ENCODE measurements at places on chromosomes 12 and 14.

DNA sequence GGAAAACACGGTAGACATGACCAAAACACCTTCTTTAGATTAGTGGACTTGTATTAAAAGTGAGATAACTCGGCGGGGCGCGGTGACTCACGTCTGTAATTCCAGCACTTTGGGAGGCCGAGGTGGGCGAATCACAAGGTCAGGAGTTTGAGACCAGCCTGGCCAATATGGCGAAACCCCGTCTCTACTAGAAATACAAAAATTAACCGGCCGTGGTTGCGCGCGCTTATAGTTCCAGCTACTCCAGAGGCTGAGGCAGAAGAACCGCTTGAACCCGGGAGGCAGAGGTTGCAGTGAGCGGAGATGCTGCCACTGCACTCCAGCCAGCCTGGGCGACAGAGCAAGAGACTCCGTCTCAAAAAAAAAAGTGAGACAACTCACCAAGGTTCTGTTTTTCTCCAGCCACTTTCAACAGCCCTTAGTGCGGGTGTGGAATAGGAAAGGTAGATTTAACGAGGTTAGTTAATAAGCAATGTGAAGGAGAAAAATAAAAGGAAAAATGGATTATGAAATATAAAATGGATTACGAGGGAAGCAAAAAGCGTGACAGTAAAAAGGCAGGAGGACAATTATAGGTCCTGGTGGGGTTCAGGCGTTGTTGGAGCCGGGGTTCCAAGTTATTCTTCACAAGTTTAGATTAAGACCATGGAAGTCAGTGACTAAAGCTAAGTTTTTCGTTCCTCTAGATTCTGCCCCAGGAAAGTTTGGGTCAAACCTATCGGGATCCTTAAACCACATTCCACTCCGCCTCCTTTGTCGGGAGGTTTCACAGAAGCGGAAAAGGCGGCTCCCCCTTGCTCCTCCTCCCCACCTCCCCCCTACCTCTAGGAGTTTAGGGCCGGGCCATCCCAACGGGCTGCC, 534 bp downstream of the PPP2R3C start:
- DNase-seq = peak; percentile 36

GRCh38 chr12:121581686-121582429, 1.0 kb upstream of the KDM2B start:
- DNase-seq = peak; percentile 67

DNA sequence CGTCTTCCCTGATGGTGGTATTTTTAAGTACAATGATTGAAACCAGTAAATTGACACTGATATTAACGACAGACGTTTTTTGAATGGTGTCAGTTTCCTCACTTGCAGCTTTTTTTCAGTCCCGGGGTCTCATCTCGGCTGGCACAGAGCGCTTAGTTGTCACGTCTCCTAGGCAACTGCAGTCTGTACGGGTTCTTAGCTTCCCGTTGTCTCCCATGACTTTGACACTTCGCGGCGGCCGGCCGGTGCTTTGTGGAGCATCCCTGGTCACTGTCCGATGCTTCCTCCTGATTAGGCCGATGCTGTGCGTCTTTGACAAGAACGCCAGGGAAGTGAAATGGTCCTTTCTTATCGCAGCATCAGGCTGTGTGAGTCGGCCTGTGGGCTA, 67.4 kb downstream of the ADGRD1 start:
- DNase-seq = no peak

DNA sequence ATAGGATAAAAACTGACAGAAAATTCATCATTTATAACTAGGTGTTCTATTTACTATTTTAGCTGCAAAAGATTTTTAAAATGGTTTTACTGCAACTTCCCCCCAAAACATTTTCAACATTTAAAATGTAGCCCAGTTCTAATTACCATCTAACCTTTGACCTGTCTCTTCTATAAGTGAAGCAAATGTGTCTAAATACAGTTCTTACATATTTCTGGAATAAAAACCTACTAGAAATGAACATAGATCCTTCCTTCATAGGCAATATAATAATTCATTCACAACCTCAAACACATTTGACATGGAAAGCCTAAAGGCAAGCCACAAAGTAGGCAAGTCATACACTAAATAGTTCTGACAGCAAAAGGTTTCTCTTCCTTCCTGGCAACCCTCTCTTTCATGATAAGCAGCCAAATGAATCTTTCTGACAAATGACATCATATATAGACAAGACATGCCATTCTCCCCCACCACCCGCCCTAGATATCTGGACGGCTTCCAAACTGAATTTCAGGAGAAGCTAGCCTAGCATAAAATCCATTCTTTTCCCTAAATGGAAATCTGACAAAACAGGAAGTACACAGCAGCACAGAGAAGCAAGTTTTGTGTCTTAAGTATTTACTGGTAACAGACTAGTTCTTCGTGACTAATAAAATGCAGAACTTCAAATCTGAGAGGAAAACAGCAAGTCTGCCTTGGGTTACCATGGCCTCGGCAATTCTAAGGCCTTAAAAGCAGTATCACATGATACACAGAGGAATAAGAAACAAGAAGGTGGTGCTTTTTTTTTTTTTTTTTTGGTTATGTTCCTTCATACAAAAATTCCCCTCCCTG, 17.2 kb upstream of the ARID4A start:
- peak; percentile 98 for DNase-seq

- no peak for DNase-seq
Observed at GRCh38 chr12:46815809-46816208, 10.0 kb downstream of the SLC38A4 start.

- no peak for DNase-seq
Observed at GRCh38 chr12:99598785-99599184, 48.8 kb upstream of the GARIN6 start.

- no peak for DNase-seq
Observed at GRCh38 chr12:11998944-11999315, 71.8 kb upstream of the BCL2L14 start.

DNA sequence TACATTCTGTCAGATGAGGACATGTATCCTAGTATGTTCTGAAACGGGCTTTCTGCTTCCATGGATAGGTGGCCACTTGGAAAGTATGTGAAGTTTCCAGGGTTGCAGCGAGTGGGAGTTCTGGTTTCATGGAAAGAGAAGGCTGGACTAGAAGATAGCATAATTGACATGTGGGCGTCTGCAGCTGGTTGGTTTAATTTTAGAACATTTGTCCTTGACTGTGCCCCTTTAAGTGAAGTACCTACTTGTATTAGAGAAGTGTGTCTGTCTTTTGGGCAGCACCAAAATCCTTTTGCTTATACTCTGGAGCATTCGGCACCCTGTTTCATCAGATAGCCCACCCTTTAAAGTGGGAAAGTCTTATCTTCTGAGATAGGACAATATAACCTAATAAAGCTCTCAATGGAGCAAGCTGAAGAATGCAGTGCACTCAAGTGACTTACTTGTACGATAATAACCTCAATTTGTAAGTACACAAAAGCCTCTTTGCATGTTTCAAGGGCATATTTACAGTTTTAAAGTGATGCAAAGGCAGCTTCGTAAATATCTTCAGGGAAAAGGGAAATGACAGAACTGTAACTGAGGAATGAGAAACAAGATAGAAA, 35.2 kb downstream of the NTN4 start:
- DNase-seq = no peak

DNA sequence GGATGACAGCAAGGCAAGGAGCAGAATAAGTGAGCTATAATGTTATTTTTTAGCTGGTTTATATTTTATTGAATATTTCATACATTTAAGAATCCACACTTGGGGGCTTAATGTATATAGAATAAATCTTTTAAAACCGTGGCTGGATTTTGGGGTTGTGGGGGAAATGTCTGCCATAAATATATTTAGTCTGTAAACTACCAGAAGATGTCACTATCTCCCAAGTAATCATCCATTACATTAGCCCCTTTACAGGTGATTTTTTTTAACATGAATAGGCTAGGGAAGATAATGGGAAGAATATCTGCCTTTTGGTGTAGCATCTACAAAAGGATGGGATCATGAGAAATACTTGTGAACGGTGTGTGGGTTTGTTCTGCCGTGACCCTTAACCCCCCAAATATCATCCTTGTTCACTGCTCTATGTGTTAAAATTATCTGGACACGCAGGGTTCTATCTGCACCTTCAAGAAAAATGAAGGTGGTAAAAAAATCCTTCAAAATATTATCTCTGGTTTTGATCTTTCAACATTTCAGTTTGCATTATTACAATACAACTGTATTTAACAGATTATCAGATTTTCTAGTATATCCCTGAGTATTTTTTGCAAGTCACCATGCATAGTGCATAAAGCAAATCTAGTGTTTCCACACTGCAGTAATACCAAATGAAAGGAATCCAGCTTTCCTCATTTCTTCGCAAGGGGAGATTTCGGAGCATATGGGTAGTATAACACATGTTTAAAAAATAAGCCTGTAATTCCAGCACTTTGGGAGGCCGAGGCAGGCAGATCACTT, 8.0 kb upstream of the SLC17A8 start:
- peak; percentile 40 for DNase-seq

DNA sequence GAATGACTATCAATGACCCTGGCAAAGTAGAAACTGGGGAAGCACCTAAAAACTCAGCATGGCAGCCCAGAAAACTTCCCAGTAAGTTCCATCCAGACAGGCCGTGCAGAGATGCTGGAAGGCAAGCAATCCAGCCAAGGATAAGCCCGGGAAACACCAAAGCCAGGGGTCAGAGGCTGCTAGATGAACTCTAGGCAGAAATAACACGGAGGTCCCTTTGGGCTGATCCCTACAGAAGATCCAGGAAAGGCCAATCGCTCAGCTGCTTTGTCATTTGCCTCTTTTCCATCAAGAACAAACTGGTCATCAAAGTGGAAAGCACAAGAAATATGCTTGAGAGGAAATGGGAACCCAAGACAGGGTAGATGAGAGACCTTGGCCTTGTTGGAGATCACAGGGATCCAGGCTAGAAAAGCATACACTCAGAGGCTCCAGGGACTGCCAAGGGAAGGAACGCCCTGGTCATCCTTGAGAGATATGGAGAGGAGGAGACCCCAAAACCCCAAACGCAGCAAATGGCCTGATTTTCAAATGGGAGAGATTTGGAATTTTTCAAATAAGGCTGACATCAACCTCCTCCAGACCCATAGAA, 6.5 kb downstream of the KRT79 start:
- DNase-seq = no peak

- no peak for DNase-seq
Observed at GRCh38 chr14:95387826-95388445, 68.2 kb upstream of the CLMN start.

DNA sequence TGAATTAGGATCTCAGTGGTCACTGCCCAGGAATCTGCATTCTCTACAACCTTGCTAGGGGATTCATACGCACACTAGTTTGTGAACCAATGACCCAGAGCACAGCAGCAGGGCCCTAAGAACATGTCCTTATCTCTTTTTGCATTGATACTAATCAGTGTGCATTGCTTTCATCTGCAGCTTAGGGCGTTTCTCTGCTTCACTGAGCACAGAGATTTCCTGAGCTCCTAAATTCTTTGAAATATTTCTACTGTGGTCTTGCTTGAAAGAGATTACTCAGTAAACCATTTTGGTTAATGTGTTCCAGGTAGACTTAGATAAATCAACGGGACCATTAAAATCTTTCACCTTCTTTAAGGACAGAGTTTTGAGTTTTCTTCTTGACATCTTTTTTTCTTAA, 351.3 kb upstream of the KITLG start:
- no peak for DNase-seq

DNA sequence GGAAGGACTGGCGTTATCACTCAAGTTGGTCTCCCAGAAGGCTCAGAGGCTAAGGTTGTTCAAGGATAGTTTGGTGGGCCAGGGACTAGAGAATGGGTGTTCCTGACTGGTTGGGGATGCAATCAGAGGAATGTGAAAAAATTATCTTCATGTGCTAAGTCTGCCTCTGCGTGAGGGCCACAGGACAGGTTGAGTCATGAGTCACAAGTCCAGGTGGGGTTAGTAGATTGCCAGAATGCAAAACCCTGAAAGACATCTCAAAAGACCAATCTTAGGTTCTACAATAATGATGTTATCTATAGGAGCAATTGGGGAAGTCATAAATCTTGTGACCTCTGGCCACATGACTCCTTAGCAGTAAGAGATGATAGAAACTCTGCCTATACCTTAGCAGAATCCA, 220.1 kb upstream of the EEA1 start:
- no peak for DNase-seq

GRCh38 chr12:111048991-111049390, 128.6 kb upstream of the MYL2 start:
- no peak for DNase-seq

DNA sequence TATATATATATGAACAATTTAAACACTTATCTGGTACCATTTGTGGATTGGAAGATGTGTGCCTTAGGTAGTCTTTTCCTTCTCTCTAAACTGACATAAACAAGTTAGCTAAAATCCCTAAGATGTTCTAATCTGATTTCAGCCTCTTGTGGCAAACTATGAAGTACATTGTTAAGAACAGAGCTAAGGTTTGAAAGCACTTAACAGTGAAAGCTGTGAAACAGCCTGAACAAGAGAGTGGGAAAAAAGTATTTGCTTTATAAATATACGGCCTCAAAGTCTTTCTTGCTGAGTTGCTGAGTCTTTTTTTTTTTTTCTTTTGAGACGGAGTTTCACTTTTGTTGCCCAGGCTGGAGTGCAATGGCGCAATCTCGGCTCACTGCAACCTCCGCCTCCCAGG, 53.7 kb upstream of the PELI2 start:
- no peak for DNase-seq

GRCh38 chr12:104452087-104452486, 4.7 kb upstream of the CHST11 start:
- no peak for DNase-seq

All from EH (cell line).